ENCODE measurements at places on chromosomes 1 and 21.
A peak's percentile ranks its signal among the peaks of the same experiment; 100 is the strongest.

DNA sequence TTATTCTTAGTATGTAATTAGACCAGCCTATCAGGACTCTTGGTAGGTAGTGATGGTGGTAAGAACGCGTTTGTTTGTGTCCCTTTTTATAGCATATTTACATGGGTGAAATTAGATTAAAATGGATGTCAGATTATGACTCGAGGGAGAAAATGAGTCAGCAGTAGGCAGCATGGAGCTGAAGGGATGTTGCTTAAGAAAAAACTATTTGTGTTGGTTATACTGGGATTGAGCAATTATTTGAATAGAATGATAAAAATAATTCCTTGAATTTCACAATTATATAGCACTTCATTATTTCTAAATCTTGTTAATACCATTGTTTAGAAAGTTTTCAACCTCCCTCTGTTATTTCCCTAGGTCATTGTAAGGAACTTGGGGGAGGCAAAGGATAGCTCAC lies 348.8 kb downstream of the RYR2 start:
- H3K4me1 ChIP-seq, result no peaks in the 10 kb centered on the region
- H3K4me3 ChIP-seq, result no peak overlapping the region
- no peaks in the 10 kb centered on the region for H3K36me3 ChIP-seq
- no peak overlapping the region for H3K27ac ChIP-seq
- no peaks in the 10 kb centered on the region for H3K27me3 ChIP-seq

DNA sequence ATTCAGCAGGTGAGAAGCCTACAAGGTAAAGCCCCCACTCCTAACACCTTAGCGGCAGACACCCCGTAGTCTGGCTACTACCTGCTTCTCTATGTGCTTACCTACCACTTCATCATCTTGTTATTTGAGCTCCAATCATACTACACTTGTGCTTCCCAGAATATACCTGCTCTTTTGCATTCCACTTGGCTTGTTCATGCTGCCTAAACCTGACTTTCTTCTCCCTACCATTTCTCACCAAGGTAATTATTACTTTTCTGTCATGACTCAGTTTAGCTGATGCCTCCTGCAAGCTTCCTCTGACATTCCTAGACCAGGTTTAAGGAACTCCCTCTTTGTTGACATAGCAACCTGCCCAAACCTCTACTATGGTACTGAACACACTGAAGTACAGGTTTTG lies 495.6 kb upstream of the C1orf87 start:
- H3K27ac ChIP-seq, result no peak overlapping the region
- no peaks in the 10 kb centered on the region for H3K27me3 ChIP-seq
- DNase-seq, result no peak
- no peaks in the 10 kb centered on the region for H3K36me3 ChIP-seq
- H3K4me3 ChIP-seq, result no peak overlapping the region
- H3K4me1 ChIP-seq, result peaks cover 14% of the 10 kb centered on the region

- H3K27ac ChIP-seq, result peak overlapping the region; percentile 92
- no peaks in the 10 kb centered on the region for H3K27me3 ChIP-seq
- no peaks in the 10 kb centered on the region for H3K4me1 ChIP-seq
Observed at GRCh38 chr1:9942399-9942938, 722 bp downstream of the LZIC start.

- H3K4me3 ChIP-seq, result no peak overlapping the region
- H3K27me3 ChIP-seq, result no peaks in the 10 kb centered on the region
- H3K36me3 ChIP-seq, result no peaks in the 10 kb centered on the region
- DNase-seq, result no peak
- H3K4me1 ChIP-seq, result no peaks in the 10 kb centered on the region
Observed at GRCh38 chr1:177281901-177282300, 111.1 kb downstream of the BRINP2 start.

- DNase-seq, result no peak
- no peaks in the 10 kb centered on the region for H3K27me3 ChIP-seq
- no peaks in the 10 kb centered on the region for H3K4me1 ChIP-seq
- H3K36me3 ChIP-seq, result no peaks in the 10 kb centered on the region
- H3K4me3 ChIP-seq, result no peak overlapping the region
- no peak overlapping the region for H3K27ac ChIP-seq
Observed at GRCh38 chr1:215241451-215241850, 158.9 kb downstream of the KCNK2 start.

- no peaks in the 10 kb centered on the region for H3K27me3 ChIP-seq
- peak overlapping the region; percentile 33 for H3K27ac ChIP-seq
- H3K36me3 ChIP-seq, result no peaks in the 10 kb centered on the region
- no peak overlapping the region for H3K4me3 ChIP-seq
- no peak for DNase-seq
Observed at GRCh38 chr1:202565890-202566602, 144.2 kb downstream of the SYT2 start.

GRCh38 chr1:159229896-159230295 lies 25.2 kb downstream of the ACKR1 start:
- H3K36me3 ChIP-seq, result no peaks in the 10 kb centered on the region
- DNase-seq, result no peak
- no peaks in the 10 kb centered on the region for H3K27me3 ChIP-seq
- H3K4me3 ChIP-seq, result no peak overlapping the region
- no peak overlapping the region for H3K27ac ChIP-seq

- H3K27ac ChIP-seq, result no peak overlapping the region
- no peak for DNase-seq
- no peaks in the 10 kb centered on the region for H3K36me3 ChIP-seq
Observed at GRCh38 chr21:31682620-31683019, 23.1 kb downstream of the SOD1 start.

GRCh38 chr21:35556536-35556935 lies 503.8 kb downstream of the SETD4 start:
- no peaks in the 10 kb centered on the region for H3K27me3 ChIP-seq
- H3K27ac ChIP-seq, result no peak overlapping the region
- no peak overlapping the region for H3K4me3 ChIP-seq
- no peak for DNase-seq
- no peaks in the 10 kb centered on the region for H3K4me1 ChIP-seq

- H3K27me3 ChIP-seq, result no peaks in the 10 kb centered on the region
- peak overlapping the region; percentile 68 for H3K27ac ChIP-seq
- DNase-seq, result peak; percentile 52
- H3K36me3 ChIP-seq, result no peaks in the 10 kb centered on the region
- peaks cover 33% of the 10 kb centered on the region for H3K4me1 ChIP-seq
Observed at GRCh38 chr1:32754317-32755097, 51.9 kb upstream of the SYNC start.

GRCh38 chr1:180811886-180812285 lies 100.8 kb upstream of the KIAA1614 start:
- H3K27me3 ChIP-seq, result no peaks in the 10 kb centered on the region
- H3K27ac ChIP-seq, result no peak overlapping the region
- no peak for DNase-seq
- H3K4me1 ChIP-seq, result no peaks in the 10 kb centered on the region
- H3K4me3 ChIP-seq, result no peak overlapping the region
- no peaks in the 10 kb centered on the region for H3K36me3 ChIP-seq
